ENCODE measurements at places on chromosomes 7 and 10. TPM values are rescaled to one million over a fixed set of nuclear protein-coding genes. Genes with fewer than 3 reads are reported as not detected.

The PNLIPRP3 gene
- not detected for polyA plus RNA-seq

The CDK5 gene
- polyA plus RNA-seq: 6.9 TPM

The HOGA1 gene
- 0.91 TPM for polyA plus RNA-seq

The HTR5A gene
- not detected for polyA plus RNA-seq

The ANXA8 gene
- 12.5 TPM for polyA plus RNA-seq

The ATOH7 gene
- 0.08 TPM for polyA plus RNA-seq

The GIMAP1 gene
- polyA plus RNA-seq: 10.0 TPM

The SPDYE6 gene
- polyA plus RNA-seq: 0.08 TPM

The ENTPD1 gene
- 5.5 TPM for polyA plus RNA-seq
